Breast epithelium (tissue), 4 donors: ENCODE measurements at places on chromosomes 3 and 15. TPM values are rescaled to one million over a fixed set of nuclear protein-coding genes. Genes with fewer than 3 reads are reported as not detected.

DNA sequence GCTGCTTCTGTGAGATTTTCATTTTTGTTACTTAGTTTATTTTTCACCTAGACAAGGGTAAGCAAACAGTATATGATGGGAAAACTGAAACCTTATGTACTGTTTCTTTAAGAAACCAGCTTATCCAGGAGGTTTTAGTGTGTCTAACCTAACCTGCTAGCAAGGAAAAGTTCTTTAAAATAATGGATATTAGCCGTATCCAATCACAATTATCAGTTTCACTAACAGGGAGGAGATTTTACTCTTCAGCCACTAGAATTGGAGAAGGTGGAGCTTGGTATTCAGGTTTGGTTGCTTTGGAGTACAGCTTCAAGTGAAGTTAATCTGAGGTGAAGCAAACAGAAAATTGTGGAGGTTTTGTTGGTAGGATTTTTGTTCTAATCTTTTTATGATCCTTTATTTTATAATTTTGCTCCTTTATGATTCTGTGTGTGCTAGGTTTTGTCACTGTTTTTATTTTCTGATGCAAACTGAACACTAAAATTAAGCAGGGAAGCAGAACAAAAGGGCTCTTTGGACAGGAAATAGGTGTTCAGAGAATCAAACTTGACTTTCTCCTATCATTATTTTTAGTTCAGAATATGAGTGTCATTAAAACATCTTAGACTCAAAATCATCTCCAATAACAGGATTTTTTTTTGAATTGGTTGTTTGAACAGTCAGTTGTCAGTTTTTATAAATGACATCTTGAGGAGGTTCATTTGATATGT, 13.0 kb downstream of the ZFAND6 start:
- no peak for DNase-seq

- DNase-seq, result no peak
Observed at GRCh38 chr3:1380926-1381646, 288.3 kb downstream of the CNTN6 start.

DNA sequence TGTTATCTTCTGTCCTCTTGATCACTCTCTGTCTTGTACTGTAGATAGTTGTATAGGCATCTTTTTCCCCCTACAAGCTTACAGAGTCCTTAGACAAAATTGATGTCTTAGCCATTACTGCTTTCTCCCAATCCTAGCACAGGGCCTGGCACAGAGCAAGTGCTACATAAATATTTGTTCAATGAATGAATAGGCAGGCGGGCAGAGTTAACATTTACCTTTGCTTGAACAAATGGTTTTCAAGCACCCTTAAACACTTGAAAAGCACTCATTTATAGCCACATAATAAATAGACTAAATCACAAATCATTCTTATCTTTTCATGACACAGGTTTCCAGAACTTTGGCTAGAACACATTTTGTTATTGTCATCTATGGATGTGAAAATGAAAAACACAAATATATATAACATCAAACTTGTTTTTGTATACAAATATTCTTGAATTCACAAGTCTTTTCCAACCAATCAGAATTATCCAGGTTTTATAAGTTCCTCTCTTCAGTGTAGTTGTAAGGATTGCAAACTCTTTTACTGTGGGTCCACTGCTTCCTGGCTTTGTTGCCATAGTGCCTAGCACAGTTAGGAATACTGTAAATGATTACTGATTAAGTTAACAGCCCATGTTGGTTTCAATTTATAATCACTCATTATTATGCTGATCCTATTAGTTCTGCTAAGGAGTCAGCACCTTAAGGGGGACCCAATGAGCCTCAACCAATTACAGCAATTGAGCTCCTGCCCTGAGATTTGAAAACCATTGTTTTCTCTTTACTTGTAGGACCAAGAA, 61.9 kb downstream of the ISL2 start:
- DNase-seq, result no peak

SIDT1 gene
- total RNA-seq, result 52.8 TPM

DNA sequence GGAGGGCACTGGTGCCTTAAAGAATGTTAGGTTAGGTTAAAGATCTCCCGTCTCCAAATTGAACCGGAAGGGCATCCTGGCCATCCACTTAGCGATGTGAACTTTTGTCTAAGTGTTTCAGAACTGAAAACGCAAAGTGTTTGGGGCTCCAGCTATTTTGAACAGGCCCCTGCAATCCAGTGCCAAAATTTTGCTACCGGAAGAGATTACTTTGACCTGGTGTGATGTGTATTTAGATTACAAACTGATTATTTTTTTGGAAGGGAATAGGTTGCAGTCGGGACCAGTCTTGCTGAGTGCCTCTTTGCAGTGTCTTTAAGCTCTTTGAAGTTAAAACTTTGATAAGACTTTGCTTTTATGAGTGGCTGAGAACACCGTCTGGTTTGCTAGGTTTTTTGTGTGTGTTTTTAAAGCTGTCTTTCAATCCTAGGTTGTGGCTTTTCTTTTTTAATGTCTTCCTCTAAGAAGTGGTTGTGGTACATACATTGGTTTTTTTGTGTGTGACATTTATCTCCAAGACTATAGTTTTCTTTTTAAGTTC, 179.6 kb downstream of the OR4M2 start:
- DNase-seq, result no peak

DNA sequence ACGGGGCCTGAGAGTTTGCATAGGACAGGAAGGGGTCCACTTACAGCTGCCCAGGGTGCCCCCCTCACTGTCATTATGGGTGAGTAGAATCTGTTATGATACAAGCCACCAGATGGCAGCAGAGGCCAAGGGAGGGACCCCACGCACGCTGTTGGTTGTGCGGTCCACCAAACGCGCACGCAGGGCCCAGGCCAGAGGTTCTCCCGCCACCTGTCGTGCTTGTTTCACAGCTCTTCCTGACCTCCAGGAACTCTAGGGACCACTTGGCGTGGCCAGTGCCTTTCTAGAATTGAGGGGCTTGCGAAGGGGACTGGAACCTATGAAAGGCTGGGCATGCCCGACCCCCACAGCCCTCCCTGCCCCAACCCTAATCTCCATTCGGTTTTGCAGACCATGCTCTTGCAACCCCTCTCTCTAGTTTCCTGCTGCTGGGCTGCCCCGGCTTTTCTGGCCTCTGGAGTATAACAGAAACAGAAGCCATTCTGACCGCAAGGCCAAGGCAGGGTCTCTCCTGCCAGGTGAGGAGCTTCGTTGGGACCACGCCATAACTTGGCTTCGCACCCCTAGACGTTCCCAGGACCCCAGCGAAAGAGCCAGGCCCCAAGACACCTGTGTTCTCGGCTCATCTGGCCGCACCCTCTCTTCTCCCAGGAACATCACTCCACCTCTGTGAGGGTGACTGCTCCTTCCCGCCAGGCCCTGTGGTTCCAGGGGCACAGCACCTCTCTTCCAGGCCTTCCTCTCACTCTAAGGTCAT, 46.0 kb downstream of the ALDH1L1 start:
- peak; percentile 36 for DNase-seq

DNA sequence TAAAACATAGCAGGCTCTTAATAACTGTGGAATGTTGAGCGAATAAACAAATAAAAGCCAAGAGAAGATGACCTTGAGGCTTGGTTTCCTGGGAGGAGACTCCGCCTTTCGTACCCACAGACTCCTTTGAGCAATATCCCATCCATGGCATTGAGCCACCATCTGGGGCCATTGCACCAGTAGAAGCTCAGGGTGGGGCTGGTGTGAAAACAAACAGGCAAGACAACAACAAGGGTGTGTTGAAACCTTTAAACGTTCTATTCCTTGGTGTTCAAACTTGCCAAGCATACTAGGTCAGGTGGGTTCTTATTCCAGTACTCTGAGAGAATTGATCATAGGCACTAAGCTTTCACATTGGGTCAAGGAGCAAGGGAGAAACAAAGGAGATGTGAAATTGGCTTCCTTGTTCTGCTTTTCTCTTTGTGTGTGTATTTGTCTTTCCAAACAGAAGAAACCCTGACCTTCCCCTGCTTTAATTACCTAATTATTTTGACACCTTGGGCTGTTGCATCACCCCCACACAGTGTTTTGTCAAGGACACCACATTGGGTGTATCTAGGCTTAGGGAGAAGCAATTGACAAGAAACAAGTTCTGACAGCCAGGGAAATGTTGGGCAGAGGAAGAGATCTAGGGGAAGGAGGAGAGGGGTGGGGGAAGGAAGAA, 105.1 kb upstream of the BCL6 start:
- DNase-seq, result no peak

NANOGP8 gene
- 1.3 TPM for total RNA-seq

- no peak for DNase-seq
Observed at GRCh38 chr3:34075975-34076374, 277.5 kb downstream of the PDCD6IP start.

ZBTB47 gene
- 45.2 TPM for total RNA-seq

PTX3 gene
- total RNA-seq, result 94.1 TPM

- no peak for DNase-seq
Observed at GRCh38 chr15:45868109-45868691, 233.4 kb downstream of the SQOR start.

- no peak for DNase-seq
Observed at GRCh38 chr3:159669766-159670165, 318.9 kb upstream of the IL12A start.

GRCh38 chr3:28950614-28951013, 330.3 kb upstream of the RBMS3 start:
- DNase-seq, result no peak

CACNA2D3 gene
- total RNA-seq, result 0.59 TPM

- no peak for DNase-seq
Observed at GRCh38 chr3:98025392-98025945, 9.6 kb downstream of the GABRR3 start.

DNA sequence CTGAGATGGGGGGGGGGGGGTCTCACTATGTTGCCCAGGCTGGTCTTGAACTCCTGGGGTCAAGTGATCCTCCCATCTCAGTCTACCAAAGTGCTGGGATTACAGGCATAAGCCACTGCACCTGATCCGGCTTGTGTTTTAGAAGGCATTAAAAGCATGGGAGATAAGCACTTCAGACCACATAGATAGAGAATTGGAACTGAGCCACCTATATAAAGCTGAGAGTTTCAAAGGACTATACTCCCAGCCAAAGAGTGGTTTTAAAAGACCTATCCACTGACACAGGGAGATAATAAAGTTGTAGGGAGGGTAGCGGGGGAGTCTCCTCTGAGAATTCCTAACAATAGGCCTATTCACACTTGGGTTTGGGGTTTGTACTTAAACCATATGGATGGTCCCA, 34.8 kb downstream of the DENND4A start:
- no peak for DNase-seq

- DNase-seq, result no peak
Observed at GRCh38 chr15:33963831-33964664, 4.2 kb upstream of the CHRM5 start.

VGLL3 gene
- 48.5 TPM for total RNA-seq

DNA sequence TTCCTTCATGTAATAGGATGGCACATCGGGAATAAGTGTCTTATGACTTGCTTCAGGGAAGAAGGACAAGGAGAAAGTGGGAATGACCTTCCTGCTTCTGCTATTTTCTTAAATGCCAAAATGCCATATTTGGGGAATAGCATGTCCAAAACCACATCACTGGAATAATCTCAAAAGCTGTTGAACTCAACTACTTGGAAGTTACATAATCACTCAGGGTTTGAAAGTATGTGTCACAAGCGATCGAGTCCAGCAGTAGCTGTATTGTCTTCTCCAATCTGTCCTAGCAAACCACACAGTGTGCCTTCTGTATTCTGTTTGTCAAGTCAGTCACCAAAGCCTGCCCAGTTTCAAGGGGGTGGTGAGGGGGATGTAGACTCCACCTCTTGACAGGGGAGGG, 58.3 kb upstream of the GADL1 start:
- no peak for DNase-seq

DNA sequence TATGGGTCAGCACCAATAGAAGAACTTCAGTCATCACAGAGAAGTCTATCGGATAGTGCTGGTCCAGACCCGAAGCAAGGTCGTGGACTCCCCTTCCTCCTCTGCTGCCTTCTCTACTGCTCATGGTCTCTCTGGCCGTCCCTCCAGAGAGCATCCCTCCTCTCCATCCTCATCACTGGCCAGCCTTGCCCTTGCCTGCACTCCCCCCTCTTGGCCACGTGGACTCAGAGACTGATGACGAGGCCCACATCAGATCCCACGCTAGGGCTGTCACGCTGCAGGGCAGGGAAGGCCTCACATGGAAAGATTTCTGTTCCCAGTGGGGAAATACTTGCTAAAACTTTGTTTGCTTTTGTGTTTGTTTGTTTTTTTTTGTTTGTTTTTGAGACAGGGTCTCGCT, 35.3 kb downstream of the IGDCC3 start:
- DNase-seq, result no peak

AHSG gene
- total RNA-seq, result not detected

- no peak for DNase-seq
Observed at GRCh38 chr3:129560269-129560787, 17.4 kb downstream of the H1-8 start.

DNA sequence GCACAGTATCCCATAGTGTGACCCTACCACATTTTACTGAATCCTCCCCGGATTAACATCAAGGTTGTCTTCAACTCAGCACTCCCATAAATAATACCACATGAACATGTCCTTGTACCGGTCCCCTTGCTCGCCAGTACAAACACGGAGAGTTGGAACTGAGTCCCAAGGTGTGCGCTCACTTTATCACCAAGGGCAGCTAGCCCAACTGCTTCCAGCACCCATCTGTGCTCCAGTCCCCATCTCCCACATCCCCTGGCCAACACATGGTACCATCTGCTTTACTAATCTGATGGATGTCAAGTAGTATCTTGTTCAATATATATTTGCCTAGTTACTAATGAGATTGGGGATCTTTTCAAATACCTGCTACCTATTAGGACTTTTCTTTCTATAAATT, 64.7 kb downstream of the ISG20 start:
- no peak for DNase-seq

GRCh38 chr3:150275941-150276340, 132.2 kb upstream of the TSC22D2 start:
- DNase-seq, result no peak

- DNase-seq, result no peak
Observed at GRCh38 chr15:51647128-51647562, 24.6 kb upstream of the DMXL2 start.

DNA sequence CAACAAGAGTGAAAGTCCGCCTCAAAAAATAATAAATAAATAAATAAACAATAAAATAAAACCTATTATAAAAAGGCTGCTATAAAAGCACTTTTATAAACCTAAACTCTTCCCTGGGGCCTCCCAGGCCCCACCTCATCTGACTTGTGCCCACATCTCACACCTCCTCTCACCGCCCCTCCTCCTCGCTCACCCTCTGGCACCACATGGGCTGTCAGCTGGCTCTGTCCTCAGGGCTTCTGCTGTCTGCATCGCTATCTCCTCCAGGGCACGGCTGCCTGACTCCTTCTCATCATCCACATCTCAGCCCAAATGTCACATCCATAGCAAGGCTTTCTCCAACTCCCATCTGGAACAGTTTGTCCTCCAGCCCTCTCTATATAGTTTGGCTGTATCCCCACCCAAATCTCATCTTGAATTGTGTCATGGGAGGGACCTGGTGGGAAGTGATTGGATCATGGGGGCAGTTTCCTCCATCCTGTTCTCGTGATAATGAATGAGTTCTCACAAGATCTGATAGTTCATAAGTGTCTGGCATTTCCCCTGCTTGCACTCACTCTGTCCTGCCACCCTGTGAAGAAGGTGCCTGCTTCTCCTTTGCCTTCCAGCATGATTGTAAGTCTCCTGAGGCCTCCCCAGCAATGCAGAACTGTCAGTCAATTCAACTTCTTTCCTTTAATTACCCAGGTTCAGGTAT, 8.8 kb upstream of the SH3BP5 start:
- no peak for DNase-seq
